ENCODE measurements at places on chromosomes 6 and 20.

DNA sequence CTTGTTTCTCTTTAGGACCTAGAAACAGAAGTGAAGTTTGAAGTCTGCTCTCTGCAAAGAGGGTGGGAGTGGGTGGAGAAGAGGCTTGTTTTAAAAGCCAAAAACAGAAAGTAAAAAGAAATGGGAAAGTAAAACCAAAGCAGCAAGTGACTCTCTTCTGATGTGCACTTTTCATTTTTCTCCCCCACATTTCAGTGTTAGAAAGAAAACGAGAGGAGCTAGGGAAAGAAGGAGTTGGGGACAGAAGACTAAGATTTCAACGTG lies 1.3 kb downstream of the C6orf141 start:
- no peak for DNase-seq

DNA sequence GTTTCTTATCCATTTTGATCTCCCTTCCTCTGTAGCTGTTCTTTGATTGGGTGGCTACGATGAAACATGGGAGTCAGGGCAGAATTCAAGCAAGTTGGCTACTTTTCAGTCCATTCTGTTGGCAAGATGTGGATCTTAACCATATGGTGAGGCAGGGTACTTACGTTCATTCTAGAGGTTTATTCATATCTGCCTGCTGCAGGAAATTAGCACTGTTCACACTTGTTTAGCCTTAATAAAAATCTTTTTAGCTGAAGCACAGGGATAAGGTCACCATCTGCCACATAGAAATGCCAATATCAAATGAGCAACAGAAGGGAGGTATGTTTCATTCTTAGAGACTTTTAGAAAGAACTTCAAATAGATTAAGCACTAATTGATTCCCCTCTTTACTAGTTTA lies 83.9 kb downstream of the GRIK2 start:
- no peak for DNase-seq

DNA sequence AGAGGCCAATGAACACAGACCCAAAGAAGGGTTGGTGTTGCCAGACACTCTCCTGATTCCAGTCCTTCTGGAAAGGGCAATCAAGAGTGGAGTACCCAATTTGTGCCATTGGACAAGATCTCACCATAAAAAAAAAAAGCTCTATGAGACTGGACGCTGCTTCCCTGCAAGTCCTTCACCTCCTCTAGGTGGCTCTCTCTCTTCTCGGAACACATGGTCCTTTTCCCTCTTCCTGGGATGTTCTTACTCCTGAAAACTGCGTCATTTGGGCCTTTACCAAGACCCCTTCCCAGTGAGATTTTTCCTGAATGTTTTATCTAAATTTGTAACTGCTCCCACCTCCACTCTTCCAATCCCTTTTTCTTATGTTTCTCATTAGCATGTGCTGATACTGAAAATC lies 280.8 kb downstream of the FOXA2 start:
- no peak for DNase-seq

GRCh38 chr6:13131935-13132661 lies 196.2 kb downstream of the TBC1D7 start:
- no peak for DNase-seq

- no peak for DNase-seq
Observed at GRCh38 chr20:19448632-19449031, 236.2 kb downstream of the SLC24A3 start.

- DNase-seq: no peak
Observed at GRCh38 chr6:89313006-89313405, 2.1 kb downstream of the GABRR2 start.

DNA sequence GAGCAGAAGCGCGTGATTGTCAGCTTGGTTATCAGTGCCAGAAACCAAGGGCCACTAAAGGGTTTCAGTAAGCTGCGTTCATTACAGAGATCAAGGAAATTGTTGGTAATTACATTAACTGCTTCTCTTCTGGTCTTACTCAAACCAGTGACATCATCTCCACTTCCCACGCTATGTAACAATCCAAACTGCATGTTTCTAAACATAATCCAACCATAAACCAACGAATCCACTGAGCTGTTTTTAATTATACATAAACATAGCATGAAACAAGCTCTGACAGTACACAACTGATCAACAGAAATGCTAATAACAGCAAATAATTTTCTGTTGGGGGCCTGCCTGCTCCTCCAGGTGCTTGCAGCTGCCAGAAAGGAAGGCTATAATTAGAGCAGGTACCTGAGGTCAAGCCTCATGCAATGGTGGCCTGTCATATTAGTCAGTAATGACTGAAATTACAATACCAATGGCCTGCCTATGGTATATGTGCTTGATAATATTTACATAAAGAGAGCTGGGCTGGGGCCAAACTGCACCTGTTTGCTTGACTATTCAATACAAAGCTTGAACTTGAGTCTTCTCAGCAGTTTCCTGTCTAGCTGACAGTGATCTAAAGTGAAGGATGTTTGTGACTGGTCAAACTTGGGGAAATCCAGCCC lies 40.1 kb downstream of the ILRUN start:
- DNase-seq: no peak

DNA sequence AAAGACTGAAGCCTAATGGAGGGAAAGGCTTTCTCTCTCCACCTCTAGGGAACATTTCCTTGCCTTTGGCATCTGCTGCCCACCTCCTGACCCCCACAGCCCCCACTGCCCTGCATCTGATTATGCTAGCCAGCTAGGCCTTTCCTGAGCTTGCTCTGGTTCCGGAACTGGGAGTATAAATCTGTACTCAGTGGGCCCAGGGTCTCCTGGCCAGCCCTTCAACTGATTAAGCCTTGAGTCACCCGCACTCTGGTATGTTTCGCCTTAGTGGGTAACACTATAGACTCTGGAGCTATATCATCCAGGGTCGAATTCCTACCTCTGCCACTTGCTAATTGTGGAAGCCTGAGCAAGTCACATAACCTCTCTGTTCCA lies 45.6 kb upstream of the RIPOR2 start:
- DNase-seq: no peak

- DNase-seq: no peak
Observed at GRCh38 chr20:62426699-62427131, 624 bp downstream of the RBBP8NL start.

- DNase-seq: no peak
Observed at GRCh38 chr6:41630069-41630468, 8.2 kb upstream of the MDFI start.

DNA sequence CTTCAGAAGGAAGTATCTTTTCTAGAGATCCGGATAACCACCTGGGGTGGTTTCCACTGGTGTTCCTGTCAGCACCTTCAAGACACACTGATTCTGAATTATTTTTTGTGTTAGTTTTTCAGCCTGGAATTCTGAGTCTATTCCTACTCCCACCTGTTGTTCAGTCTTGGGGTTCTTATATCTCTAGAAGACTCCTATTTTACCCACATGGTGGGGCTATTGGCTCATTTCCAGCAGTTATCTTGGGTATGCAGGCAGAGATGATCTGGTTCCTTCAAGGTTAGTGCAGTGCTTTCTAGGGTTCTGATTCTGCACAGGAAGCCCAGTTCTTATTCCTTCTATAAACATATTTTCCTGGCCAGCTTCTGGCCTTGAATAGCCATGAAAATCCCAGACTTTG lies 175.6 kb upstream of the PDE7B start:
- DNase-seq: peak; percentile 25
